ENCODE measurements at places on chromosomes 1 and 21. TPM values are rescaled to one million over a fixed set of nuclear protein-coding genes. Genes with fewer than 3 reads are reported as not detected.
A peak's percentile ranks its signal among the peaks of the same experiment; 100 is the strongest.

Gene ZMYND12
- 0.89 TPM for total RNA-seq

Gene SPRR2F
- total RNA-seq: not detected

Gene CFHR1
- total RNA-seq: not detected

Gene KRTAP19-1
- total RNA-seq: not detected

Gene KCNJ9
- total RNA-seq: not detected

Gene TCHHL1
- not detected for total RNA-seq

Gene CD5L
- not detected for total RNA-seq

Gene CFAP45
- 0.13 TPM for total RNA-seq

Gene S100A9
- total RNA-seq: 0.25 TPM

Gene ATP1A4
- not detected for total RNA-seq

Gene APCS
- total RNA-seq: not detected

Gene HCN3
- 0.51 TPM for total RNA-seq

Gene UMODL1
- total RNA-seq: not detected

DNA sequence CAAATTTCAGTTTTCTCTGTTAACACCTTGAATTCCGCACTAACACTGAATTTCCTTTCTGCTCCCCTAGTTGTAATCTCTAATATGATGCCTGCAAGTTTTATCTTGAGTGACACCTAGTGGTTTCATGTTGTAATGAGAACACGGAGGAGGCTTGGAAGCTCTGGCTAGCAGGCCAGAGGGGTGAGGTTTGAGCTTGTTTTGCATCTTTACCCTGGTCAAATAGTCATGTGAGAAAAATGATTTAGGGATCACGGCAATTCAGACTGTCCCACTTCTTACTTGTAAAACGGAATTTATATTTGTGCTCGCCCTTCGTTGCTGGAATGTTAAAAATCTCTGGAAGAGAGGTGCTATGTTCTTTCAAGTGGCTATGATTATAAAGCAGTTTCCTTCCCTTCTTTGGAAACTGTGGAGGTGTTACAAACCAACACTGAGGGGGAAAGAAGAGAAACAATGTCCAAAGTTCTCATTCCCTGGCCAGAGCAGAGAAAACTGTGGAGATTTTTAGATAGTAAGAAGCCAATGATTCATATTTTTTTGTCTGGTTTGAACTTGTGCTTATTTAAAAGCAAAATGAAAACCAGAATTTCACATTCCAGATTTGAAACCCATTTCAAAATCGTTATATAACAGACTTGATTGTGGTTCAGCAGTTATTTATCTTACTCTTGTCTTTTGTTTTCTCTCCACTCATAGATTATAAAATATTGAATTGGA lies 5.3 kb upstream of the MROH9 start:
- DNase-seq: peak; percentile 27

- DNase-seq: no peak
These were observed 157.0 kb upstream of the ZNHIT6 start for GRCh38 chr1:85865213-85865612.

- no peak for DNase-seq
These were observed 43.0 kb upstream of the TENT5C start for GRCh38 chr1:117562581-117563491.

GRCh38 chr1:20223551-20224419 lies 37.5 kb upstream of the PLA2G2C start:
- DNase-seq: no peak

DNA sequence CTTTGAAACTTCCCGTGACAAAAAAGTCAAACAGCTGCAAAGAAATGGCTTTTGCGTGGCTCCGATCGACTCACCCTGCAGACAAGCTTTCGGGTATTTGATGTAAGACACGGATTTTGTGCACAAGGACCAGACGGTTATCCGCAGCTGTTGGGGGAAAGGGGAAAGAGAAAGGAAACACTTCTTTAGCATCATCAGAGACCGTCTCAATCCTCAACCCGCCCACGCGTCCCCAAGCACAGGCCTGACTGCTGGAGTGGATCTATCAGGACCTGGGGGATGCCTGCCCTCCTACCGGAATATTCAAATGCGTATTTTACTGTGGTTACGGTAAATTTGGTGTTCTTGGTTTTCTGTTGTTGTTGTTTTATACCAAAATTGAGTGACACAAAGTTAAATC lies 11.2 kb downstream of the WRAP73 start:
- DNase-seq: no peak

- DNase-seq: no peak
These were observed 18.2 kb upstream of the IFI6 start for GRCh38 chr1:27690183-27690582.

DNA sequence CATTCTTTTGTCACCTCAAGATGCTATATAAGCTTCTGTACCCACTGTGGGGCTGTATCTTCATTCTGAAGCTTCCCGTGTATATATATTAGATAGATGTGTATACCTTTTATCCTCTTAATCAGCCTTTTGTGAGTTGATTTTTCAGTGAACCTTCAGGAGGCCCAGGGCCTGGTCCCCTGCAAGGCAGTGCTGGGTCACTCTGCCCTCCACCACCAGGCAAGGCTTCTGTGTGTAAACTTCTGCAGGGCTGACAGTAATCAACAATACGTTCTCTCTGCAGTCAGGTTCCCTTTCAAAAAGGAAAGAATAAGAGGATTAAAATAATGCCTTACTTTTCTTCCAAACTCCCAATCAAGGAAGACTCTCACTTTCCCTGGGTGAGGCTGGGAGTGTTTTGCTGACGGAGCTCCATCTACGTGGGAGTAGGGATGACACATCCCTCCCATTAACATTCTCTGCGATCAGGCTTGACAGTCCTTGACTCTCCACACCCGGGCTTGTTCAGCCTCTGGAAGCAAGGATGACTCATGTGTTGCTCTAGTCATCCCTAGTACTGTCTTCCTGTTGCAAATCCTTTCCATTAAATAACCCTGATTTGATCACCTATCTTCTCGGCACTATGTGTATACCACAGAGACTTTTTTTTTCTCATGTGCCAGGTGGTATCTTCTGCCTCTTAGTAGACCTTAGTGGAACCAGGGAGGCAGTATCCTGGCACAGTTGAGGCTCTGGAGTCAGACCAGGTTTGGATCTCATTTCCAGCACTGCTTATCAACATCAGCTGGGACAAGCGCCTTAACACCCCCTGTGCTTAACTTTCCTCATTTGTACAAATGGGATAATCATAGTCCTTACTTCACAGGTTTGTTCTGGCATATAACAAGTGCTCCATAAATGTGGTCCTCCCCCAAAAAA lies 70.3 kb upstream of the KCNK1 start:
- DNase-seq: no peak

- no peak for DNase-seq
These were observed 87.9 kb downstream of the DSCAM start for GRCh38 chr21:40759061-40759460.

DNA sequence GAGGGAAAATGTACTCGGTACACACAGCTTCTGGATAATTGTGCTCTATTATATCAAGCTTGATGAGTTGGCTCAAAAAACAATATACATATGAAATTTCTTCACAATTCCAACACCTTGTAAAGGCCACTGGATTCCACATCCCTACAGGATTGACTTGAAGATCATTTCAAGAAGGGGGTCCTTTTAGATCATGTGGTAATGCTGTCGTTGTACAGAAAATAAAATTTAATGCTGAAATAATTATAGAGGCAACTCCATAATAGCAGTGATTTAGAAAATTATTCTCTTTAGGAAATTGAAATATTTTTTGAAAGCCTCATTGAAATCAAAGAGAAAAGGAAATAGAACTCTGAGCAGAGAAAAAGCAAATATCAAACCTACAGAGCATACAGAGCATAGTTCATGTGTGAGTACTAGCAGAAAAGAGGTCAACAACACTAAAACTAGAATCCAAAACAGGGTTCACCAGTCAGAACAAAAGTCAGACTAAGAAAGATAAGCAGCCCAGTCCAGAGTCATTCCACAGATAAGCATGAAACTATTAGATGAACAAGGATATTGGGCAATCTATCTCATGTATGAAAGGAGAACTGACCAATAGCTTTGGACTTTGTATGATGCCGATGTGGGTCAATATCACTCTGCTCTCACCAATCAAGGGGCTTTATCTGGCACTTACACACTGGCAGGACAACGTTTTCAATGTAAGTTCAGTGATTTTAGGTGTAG lies 79.5 kb upstream of the PALMD start:
- DNase-seq: no peak

DNA sequence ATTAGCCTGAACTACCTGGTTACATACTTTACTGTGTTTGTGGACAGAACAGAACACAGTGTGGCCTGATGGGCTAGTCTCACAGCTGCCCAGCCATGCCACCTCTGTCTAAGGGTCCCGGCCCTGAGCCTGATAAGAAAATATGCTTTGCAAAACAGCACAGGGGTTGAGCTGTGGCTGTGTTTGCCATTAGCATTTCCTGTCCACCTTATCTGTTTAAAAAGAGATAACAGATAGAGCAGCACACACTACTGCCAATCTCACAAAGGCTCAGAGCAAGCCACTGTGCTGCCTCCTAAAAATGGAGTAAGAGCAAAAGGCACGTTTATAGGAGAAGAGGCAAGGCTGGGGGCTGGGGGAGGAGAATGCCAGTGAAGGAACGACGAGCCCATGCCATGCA lies 95.0 kb downstream of the SUSD4 start:
- DNase-seq: no peak

GRCh38 chr1:182889997-182890396 lies 50.9 kb downstream of the DHX9 start:
- peak; percentile 21 for DNase-seq

DNA sequence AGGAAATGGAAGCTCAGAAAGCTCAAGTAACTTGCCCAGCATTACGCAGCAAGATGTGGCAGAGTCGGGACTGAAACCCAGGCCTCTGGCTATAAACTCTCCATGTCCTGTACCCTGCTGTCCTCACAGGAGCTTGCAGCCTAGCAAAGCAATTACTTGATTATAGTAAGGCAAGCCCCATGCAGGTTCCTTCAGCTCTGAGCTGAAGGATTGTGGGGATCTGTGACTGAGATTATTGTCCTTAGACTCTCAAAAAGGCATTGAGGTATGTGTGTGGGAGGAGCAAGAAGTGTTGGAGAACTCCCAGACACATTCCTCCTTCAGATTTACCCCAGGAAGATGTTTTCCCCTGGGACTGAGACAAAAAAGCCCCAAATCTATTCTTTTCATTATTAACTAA lies 124.0 kb upstream of the SPATA6 start:
- no peak for DNase-seq

GRCh38 chr1:184743062-184743756 lies 11.4 kb downstream of the EDEM3 start:
- DNase-seq: no peak

GRCh38 chr1:208520438-208521099 lies 276.4 kb upstream of the PLXNA2 start:
- DNase-seq: no peak

- DNase-seq: no peak
These were observed 13.3 kb upstream of the GNL2 start for GRCh38 chr1:37609002-37609401.

GRCh38 chr1:179089827-179090482 lies 8.1 kb downstream of the TOR3A start:
- no peak for DNase-seq

DNA sequence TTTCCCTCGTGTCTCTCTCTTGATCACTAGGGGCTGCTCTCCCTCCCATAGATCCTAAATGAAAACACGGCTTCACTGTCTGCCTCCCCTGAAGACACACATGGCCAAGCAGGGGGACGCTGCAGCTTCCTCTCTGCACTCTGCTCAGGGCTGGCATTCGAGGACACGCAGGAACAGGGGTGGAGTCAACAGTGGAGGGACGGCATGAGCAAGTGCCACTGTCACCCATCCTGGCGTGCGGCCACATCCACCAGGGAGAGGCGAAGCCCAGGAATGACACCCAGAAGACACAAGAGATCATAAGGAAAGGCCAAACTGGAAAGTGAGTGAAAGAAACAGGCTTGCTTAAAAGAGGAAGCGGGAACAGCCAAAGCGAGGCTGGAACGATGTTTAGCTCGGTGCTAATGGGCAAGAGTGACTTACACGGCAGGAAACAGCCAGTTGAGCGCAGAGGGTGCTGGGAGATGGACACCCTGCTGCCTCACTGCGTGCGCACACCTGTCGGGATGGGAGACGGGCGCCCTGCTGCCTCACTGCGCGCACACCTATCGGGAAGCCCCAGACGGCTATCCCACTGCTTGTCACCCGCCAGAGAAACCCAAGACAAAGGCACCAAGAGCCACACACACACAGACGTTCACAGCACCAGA lies 13.6 kb upstream of the C1QTNF12 start:
- DNase-seq: no peak

DNA sequence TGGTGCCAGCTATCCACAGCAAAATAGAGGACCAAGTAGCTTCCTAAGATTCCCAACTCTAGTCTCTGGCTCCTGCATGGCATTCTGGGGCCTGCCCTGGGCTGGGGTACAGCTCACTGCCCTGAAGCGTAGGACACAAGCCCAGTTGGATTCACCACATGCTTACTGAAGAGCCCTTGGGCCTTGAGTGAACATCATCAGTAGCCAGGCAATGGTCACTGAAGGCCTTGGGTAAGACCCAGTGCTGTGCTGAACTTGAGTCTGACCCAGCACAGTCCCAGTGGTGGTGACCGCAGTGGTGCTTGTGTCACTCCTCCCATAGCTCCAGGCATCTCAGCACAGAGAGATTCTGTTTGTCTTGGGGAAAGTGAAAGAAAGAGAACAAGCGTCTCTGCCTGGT lies 7.7 kb upstream of the LCE3A start:
- no peak for DNase-seq

DNA sequence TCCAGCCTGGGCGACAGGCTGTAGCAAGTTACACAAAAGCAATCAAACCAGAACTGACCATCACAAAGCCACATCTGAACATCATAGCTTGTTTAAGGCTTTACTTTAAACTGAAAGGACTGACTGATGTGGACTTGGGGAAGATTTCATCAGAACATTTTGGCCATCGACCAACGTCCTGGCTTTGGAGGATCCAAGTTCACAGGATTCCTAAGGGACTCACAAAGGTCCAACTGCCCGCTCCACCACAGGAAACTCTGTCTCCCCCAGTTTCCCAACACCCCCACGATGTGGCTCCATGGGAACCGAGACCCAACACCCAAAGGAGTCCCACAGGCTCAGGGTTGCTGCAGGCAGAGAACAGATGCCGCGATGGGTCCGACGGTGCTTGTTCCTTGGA lies 9.3 kb downstream of the SSU72 start:
- no peak for DNase-seq

DNA sequence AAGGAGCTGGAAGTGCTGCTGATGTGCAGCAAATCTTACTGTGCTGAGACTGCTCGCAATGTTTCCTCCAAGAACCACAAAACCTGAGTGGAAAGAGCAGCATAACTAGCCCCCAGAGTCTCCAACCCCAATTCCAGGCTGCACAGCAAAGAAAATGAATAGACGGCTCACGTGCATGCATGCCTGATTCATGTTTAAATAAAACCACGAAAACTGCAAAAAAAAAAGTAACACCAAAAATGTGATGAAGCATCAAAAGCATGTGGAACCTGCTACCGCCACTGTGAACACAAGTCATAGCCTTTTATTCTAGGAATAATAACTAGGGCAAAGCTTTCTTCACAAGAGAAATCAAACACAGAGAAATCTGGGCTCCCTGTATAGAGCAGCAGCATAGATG lies 9.6 kb upstream of the TRNP1 start:
- no peak for DNase-seq

All from dermis microvascular lymphatic vessel endothelial cell (primary cell).